Activated naive CD8-positive, alpha-beta T cell treated with anti-CD3 and anti-CD28 coated beads for 36 hours (primary cell): ENCODE measurements at places on chromosomes 5 and 9. TPM values are rescaled to one million over a fixed set of nuclear protein-coding genes. Genes with fewer than 3 reads are reported as not detected.

The PCDHB16 gene
- total RNA-seq, result not detected

The ALDH7A1 gene
- total RNA-seq, result 15.4 TPM

The ADAMTS6 gene
- 1.6 TPM for total RNA-seq

GRCh38 chr5:177300236-177300880 lies 3.2 kb downstream of the RAB24 start:
- DNase-seq, result peak; percentile 68

DNA sequence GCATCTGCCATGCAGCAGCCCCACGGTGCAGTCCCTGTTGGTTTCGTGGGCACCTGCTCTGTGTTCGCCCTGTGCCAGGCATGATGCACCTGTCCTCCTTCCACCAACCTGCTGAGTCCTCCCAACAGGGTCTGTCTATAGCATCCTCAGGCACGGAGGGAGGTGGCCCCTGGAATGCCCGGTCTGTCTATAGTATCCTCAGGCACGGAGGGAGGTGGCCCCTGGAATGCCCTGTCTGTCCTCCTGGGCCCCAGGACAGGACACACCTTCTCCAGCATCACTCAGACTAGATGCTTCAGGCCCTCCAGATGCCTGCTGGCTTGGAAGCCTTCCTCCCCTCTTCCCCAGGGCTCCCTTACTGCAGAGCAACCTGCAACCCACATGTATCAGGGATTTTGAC lies 9.9 kb upstream of the PHYHD1 start:
- DNase-seq, result no peak

DNA sequence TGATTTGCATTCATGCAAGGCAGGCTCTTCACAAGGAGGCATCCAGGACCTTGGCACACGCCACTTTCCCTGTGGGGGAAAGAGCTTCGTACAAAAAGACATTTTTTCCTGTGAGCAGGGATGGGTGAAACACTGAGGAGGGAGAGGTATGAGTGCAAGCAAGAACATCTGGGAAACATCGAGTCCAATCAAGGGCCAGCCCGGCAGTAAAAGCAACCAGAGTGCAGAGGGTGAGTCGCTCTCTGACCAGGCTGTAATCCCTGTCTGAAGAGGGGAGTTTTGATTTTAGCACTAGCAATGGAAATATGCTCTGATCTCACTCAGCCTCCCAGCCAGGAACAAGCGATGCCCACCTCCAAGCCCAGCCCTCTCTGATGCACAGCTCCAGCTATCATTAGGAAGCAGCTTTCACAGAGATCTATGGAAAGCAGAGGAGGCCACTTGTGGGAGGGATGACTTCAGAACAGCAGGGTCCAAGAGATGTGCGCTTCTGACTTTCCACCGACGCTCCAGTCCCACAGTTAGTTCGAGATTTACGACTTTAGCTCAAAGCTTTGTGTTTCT lies 211.0 kb upstream of the ADAMTS16 start:
- no peak for DNase-seq

DNA sequence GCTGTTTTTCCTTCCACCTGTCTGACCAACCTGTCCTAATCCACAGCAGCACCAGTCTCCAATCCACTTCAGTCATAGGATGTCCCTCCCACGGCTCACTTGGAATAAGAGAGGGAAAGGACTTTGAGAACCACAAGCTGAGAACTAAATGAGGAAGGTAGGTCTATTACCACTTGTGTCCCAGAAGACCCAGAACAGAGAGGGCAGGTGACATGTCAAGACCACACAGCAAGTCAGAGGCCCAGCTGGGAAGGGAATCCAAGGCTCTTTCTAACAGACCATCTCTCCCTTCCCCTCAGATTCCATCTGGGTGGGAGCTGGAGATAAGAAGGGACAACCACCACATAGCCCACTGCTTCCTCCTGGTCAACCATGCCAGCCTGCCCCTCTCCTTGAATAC lies 14.6 kb downstream of the ANXA6 start:
- no peak for DNase-seq

- no peak for DNase-seq
Measured at GRCh38 chr5:95076395-95077185, 208.3 kb downstream of the MCTP1 start.

GRCh38 chr5:17276445-17276844 lies 59.0 kb downstream of the BASP1 start:
- no peak for DNase-seq

DNA sequence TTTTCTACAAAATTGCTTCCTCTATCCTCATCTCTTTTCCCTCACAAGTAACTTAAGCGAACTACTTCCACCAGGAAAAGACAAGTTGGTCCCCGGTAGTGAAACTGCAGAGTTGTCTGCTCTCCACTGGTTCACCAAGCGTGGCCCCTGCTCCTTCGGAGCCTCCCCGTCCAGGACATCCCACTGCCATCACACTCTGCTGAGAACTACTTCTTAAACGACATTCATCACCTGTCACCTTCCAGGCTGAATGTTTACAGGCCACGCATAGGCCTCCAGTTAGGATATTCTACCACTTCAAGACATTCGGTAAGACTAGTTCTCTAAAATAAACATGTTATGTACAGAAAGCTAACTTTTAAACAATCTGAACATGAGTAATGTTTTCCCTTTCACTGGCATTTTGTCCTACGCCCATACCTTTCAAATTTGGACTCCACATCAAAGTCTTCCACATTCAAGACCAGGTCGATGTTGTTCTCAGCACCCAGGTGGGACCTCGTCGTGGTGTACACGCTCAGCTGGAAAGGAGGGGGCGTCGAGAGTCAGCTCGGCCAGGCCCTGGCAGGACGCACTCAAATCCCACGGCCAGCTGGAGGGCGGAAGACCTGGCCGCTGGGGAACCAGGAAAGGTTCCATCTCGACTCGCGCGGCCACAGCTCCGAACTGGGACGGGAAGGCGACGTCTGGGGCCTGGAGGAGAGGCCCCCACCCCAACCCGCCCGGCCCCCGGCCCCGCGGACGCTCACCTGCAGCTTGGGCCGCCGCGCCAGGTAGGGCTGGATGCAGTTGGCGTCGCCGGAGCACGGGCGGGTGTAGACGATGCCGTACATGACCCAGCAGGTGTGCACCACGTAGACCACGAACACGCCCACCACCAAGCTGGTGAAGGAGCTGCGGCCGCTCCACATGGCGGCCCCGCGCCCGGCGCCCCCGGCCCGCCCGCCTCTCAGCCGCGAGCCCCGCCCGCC lies 683 bp downstream of the CLPTM1L start:
- DNase-seq, result peak; percentile 28

GRCh38 chr5:173567548-173567947 lies 48.9 kb downstream of the BOD1 start:
- no peak for DNase-seq

- no peak for DNase-seq
Measured at GRCh38 chr9:134791009-134791408, 89.6 kb upstream of the FCN2 start.

GRCh38 chr5:19866090-19866450 lies 121.9 kb downstream of the CDH18 start:
- no peak for DNase-seq
